ENCODE measurements at places on chromosomes 5 and 9. TPM values are rescaled to one million over a fixed set of nuclear protein-coding genes. Genes with fewer than 3 reads are reported as not detected.

DNA sequence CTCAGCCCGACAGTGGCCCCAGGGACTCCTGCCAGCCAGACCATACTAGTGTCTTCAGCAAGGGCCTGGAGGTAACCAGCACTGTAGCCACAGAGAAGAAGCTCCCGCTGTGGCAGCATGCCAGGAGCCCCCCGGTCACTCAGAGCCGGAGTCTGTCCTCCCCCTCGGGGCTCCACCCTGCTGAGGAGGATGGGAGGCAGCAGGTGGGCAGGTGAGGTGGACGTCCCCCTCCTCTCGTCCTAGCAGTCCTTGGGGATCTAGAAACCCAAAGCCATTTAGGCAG is 28.0 kb upstream of the LRRC14B start:
- DNase-seq = no peak

DNA sequence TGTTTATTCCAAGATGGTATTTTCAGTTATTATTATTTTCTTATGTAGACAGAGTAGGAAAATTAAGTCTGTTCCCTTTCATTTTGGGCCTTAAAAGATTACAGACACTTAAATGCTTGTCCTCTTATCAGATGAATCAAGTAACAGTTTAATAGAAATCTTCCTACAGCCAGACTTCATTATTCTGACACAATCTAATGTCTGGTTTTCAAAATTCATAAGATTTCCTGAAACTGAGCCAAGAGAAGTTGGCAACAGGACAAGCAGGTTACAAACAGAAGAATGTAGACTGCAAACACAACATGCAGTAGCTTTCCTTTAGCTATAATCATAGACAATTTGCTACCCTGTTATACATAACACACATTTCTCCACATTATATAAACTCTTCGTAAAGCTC is 130.5 kb downstream of the FBXL17 start:
- no peak for DNase-seq

GRCh38 chr5:67426961-67427849 is 230.6 kb upstream of the CD180 start:
- DNase-seq = no peak

AP3S1 gene
- polyA plus RNA-seq = 85.6 TPM
